ENCODE measurements at places on chromosomes 2 and 18. TPM values are rescaled to one million over a fixed set of nuclear protein-coding genes. Genes with fewer than 3 reads are reported as not detected.
A peak's percentile ranks its signal among the peaks of the same experiment; 100 is the strongest.

The UGT1A6 gene
- not detected for polyA plus RNA-seq

DNA sequence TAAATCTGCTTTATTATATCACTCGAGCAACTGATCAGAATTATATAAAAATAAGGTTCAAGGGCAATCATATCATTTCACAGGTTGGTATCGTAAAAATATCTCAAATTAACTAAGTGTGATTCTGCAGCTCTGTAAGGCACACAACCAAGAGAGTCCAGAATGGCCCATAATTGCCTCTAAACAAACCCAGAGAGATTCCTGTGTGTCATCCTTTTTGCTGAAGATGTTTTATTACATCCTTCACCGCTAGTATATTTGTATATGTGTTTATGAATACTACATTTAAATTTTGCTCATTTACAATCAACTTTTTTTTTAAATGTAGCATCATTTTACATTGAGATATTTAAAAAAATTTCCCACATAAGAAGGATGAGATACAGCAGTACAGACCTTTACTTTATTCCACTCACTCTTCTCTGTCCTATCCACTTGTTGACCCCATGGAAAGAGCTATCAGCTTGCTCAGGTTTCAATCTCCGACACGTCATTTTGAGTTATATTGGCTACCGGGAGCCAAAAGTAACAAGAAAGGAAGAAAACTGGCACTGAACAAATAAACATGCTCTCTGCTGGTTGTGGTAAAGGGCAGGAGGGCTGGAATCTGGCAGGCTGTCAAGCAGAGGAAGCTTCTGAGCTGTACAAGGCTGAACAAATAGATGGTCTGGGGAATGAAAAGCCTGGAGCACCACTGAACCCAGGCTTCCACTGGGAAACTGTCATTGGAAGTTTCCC is 23.1 kb downstream of the PLA2R1 start:
- no peak for DNase-seq

The PSTPIP2 gene
- 13.2 TPM for polyA plus RNA-seq

- no peak for DNase-seq
Measured at GRCh38 chr18:54023471-54023870, 201.0 kb downstream of the MBD2 start.

- no peak for DNase-seq
Measured at GRCh38 chr2:48270209-48270608, 259.7 kb upstream of the STON1 start.

GRCh38 chr2:232310121-232310520 is 68.4 kb upstream of the ALPP start:
- DNase-seq, result no peak

The HK2 gene
- polyA plus RNA-seq, result 61.0 TPM

- DNase-seq, result no peak
Measured at GRCh38 chr2:203861197-203861596, 6.4 kb upstream of the CTLA4 start.

The NFATC1 gene
- 20.8 TPM for polyA plus RNA-seq

The KCNG2 gene
- 0.04 TPM for polyA plus RNA-seq

DNA sequence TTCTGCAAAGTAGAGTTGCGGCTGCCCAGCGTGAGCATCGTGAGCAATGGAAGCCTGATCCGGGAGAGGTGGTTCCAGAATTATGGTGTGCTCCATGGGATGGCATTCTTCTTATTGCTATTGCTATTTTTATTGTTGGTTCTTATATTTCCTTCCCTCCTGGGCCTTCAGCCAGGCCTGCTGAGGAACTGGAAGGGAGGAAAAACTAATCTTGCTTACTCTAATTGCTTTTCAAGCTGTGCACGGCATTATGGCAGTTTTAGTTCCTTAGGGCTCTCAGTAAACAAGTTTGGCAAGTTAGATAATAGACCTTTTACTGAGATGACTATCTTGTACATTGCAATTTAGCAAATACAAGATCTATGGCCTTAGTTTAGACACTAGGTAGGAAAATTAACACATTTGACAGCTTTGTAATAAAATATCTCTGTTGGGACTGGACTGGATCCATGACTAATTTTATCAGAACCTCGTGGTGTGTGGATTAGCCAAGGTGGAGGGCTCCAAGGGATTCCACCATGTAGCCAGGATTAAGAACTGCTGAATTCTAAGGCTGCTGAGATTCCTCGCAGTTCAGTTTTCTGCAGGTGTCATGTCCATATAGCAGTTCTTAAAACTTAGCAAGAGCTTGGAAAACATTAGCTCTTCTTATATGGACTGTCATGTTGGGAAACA is 6.0 kb downstream of the RSAD2 start:
- DNase-seq, result no peak

GRCh38 chr2:98683728-98684127 is 47.2 kb downstream of the MGAT4A start:
- no peak for DNase-seq

DNA sequence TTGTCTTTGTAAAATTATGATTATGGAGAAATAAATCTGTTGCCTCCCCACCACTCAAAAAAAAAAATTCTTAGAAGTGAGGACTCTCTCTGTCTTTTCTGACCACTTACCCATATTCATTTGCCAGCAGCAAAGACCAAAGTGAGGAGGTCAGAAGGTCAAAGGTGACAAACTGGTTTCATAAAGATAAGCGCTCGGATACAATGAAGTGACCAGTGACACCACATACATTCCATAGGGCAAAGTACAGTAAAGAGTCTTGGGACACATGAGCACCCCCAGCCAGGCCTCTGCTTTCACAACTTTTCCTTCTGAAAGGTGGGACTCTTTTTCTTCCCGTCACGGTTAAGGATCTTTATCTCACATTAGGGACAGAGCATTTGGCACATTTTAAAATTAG is 75.9 kb upstream of the TCF4 start:
- DNase-seq, result no peak

DNA sequence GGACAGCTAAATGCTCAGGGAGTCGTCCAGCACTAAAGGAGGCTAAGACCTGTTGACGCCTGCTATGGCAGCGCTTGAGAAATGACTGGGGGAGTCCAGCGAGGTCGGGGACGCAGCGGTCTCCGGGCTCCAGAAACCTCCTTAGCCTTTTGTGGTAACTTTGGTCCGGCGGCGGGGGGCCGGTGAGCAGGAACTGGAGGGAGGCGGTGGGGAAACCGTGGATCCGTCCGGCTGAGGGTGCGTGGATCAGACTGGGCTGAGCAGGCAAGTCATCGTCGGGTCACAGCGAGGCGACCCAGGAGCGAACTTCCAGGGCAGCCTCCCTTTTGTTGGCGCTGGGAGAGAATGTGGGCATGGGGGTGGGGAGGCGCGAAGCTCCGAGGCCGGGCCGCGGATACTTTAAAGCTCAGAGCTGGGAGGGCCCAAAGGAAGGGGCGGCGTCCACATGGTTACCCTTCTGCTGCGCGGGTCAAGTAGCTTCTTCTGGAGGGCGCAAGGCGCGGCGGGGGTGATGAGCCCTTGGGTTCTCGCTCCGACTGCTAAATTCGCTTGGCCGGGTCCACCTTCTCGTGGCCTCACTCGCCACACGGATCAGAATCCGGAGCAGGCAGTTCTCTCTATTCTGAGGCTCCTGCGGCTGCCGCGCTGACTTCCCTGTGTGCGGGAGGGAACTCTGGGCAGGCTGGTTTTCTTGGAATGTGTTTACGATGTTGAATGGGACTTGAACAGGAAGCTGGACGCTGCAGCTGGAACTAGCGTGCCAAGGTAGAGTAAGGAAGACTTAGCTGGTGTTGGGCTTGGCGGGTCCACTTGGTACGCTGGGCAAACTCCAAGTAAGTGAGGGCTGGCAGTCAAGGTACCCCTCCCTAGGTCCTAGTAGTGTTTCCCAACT is 920 bp downstream of the GULP1 start:
- DNase-seq, result peak; percentile 86

GRCh38 chr2:98165516-98166071 is 78.6 kb downstream of the VWA3B start:
- DNase-seq, result no peak

DNA sequence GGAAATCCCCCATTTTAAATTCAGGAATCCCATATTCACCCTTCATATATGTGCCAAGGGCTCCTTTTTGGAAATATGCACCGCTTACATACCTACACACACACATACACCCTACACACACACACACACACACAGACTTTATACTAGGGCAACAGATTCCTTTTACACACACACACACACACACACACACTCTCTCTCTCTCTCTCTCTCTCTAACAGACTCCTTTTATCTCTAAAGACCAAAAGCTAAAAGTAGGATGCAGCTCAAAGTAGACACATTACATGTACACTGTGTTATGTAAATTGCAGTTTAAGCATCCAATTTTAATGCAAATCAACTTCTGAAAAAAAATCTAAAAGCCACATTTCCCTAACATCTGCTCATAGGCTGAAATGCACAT is 130.9 kb upstream of the CAPN13 start:
- no peak for DNase-seq

- no peak for DNase-seq
Measured at GRCh38 chr2:223185638-223186037, 133.6 kb downstream of the KCNE4 start.

DNA sequence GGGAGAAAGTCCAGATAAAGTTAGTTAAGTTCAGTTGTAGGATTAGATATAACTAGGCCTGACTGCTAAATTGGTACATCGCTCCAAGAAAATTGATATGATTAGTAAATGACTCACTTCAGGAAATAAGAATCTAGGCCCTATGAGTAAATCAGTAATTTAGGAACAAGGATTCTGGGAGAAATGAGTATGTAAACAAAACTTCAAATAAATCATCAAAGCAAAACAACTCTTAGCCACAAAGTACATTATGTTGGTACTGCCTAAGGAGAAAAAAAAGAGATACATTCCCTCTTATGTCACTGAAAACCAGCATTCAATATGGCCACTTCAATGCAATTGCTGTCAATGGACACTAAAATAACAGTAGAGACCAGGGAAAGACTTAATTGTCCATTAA is 529.1 kb downstream of the ZNF804A start:
- DNase-seq, result no peak

DNA sequence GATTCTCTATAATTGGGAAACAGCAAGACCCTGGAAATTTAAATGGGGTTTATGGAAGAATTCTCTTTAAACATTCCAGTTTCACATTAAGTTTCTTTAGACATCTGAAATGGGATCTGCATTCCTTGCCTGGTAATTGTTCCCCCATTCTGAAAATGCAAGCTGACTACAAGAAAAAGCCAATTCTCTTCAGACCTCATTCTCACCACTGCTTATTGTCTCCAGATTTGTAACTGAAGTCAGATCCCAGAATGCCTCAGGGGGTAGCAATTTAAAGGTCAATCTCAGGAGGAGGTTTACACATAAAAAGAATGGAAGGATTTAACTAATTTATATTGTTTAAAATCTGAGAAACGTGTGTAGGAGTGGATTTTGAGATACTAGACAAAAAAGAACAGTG is 41.2 kb downstream of the COL3A1 start:
- no peak for DNase-seq

The EFHD1 gene
- 10.7 TPM for polyA plus RNA-seq

The ADAM23 gene
- polyA plus RNA-seq, result 0.42 TPM

GRCh38 chr2:202101026-202101579 is 28.0 kb downstream of the KIAA2012 start:
- no peak for DNase-seq

- DNase-seq, result no peak
Measured at GRCh38 chr18:24002479-24002878, 12.1 kb upstream of the TTC39C start.

DNA sequence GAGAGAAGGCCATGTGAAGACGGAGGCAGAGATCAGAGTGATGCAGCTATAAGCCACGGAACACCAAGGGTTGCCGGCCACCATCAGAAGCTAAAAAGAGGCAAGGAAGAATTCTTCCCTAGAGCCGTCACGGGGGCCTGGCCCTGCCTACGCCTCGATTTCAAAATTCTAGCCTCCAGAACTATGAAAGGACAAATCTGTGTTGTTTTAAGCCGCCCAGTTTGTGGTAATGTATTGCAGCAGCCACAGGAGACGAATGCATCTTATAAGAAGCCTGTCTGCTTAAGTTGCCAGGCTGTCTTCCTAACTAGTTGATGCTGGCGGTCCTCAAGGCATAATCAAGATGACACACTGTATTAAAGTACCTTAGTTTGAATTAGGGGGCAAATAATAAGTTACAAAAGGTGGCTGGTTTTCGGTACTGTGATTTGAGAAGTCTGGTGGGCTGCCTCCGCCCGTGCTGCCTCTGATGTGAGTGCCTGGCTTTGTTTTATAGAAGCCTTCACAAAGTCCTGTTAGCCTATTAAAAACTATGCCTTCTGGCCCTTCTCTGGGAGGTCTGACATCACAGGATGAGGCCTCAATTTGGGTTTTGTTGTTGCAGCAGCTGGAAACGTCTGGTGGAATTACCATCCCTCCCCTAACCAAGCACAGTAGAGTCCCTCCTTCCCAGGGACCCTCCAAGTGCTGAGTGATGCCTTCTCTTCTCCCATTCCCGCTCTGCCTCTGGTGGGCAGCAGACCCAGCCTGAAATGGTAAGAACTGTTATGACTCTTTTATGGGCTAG is 53.6 kb downstream of the SRD5A2 start:
- no peak for DNase-seq

The ARMC9 gene
- 2.2 TPM for polyA plus RNA-seq

GRCh38 chr2:130327703-130328527 is 14.8 kb upstream of the IMP4 start:
- DNase-seq, result no peak

DNA sequence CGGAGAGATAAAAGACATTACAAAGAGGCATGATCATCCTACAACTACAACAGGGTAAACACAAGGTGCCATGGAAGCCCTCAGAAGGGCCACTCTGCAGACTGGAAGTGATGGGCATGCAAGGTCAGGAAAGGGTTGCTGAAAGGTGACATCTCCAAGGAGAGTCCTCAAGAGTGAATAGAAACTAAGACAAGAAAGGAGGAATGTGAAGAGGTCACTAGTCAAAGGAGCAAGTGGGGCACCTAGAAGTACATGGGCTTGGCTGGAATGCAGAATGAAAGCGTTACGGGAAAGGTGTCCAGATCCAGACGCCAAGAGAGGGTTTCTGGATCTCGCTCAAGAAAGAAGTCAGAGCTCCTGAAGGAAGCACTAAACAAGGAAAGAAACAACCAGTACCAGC is 314.3 kb downstream of the NBAS start:
- DNase-seq, result no peak

DNA sequence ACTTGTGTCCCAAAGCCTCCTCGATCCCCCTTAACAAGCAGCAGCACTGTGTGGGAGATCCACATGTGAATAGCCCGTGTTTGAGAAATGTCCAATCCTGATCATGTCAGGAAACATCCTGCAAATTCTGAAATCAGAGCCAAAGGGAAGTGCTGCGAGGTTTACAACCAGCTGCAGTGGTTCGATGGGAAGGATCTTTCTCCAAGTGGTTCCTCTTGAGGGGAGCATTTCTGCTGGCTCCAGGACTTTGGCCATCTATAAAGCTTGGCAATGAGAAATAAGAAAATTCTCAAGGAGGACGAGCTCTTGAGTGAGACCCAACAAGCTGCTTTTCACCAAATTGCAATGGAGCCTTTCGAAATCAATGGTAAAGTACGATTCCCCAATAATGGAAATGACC is at the start of gene MARCO:
MARCO (plus strand) TSS at position 164 of the 400 bp plus-strand sequence; CDS start at position 271, 107 bp downstream.
- no peak for DNase-seq

The TUBB8B gene
- polyA plus RNA-seq, result 0.04 TPM

The C2orf72 gene
- polyA plus RNA-seq, result 0.03 TPM

GRCh38 chr18:31490387-31490786 is 7.6 kb upstream of the DSG2 start:
- no peak for DNase-seq

GRCh38 chr2:162566666-162567065 is 222.7 kb downstream of the GCA start:
- no peak for DNase-seq

The ATP6V1C2 gene
- 0.25 TPM for polyA plus RNA-seq

All from psoas muscle (tissue), 8 donors.